Activated CD8-positive, alpha-beta memory T cell treated with anti-CD3 and anti-CD28 coated beads for 4 hours (primary cell): ENCODE measurements at places on chromosomes 1 and 21.

- DNase-seq = no peak
Observed at GRCh38 chr1:4044967-4045366, 144.9 kb upstream of the C1orf174 start.

GRCh38 chr1:226772446-226773139, 33.5 kb upstream of the ITPKB start:
- DNase-seq = no peak

DNA sequence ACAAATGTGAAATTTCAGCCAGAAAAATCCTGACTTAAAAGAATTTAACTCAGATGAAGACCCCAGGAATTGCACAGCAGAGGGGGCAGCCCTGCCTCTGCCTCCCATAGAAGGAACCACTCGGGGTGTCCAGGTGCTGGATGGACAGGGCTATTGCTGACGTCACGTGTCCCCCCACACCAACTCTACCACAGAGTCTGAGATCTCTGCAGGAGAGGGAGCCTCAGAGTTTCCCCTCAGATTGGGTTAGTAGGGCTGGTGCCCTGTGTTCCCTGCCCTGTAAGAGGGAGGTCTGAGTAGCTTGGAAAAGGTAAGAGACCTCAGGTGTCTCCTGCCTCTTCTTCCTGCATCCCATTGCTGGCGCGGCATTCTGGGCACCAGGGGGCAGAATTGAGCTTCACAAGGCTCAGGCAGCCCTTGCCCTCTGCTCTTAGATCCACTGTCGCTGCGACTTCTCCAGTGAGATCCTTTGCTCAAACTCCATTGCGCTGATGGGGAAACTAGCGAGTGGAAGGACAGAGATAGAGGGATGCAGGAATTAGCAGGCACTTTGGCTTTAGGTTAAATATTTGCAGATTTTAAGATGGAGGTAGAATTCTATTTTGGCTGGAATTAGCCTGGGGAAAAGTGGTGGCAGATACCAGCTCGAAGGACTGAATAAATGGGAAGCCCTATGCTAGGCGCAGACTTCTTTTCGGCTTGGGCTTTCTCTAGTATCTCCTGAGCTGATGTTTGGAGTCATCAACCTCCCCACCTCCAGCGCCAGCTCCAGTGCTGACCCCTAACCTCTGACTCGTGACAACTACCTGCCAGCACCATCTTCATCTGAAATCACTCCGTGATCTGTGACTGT, 42.8 kb upstream of the DMBX1 start:
- DNase-seq = peak; percentile 52

GRCh38 chr1:115975569-115976061, 698 bp upstream of the SLC22A15 start:
- DNase-seq = no peak

DNA sequence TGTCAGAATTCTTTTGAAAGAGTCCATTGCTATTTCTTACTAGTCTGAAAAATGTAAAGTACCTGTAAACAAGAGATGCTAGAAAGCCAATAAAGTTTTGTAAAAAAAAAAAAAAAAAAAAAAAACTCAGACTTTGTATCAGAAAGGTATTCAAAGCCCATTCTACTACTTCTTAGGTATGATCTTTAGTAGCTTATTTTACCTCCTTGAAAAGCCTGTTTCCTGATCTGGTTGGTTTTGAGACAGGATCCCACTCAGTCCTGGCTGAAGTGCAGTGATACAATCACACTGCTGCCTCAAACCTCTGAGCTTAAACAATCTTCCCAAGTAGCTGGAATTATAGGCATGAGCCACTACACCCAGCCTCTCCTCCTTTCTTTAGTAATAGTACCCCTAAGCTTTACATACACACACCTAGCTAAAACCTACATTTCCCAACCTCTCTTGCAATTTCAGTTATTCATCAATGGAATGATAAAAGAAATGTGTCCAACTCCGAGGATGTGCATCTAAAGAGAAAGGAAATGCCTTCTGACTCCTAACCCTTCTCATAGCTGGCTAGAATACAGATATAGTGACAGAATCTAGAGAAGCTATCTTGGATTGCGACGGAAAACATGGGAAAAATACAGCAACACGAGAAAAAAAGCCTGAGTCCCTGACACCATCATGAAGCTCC, 30.6 kb downstream of the EPS15 start:
- no peak for DNase-seq

DNA sequence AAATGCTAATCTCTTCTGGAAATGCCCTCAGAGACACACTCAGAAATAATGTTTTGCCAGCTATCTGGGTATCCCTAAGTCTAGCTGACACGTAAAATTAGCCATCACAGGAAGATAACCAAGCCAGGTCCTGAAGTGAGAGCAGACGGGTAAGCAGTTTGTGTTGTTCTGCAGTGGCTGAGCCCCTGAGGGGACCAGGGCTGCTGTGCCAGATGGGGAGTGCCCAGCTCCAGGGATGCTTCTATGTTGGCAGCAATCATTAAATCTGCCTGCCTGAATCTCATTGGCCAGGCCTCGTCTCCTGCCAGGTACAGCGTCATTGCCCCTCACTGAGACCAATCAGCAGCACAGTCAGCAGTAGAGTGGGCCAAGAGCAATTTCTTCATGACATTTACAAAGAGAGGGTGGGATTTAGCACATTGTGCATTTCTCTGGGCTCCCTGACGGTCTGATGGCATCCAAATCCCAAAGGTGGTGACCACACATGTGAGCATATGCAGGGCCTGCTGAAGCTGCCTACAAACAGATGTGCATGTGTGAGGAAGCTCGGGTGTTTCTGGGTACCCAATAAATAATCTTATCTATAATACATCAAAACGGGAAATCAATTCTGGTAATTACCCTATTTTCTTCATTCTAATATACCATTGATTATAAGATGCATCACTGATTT, 58.7 kb upstream of the LRRN2 start:
- no peak for DNase-seq

DNA sequence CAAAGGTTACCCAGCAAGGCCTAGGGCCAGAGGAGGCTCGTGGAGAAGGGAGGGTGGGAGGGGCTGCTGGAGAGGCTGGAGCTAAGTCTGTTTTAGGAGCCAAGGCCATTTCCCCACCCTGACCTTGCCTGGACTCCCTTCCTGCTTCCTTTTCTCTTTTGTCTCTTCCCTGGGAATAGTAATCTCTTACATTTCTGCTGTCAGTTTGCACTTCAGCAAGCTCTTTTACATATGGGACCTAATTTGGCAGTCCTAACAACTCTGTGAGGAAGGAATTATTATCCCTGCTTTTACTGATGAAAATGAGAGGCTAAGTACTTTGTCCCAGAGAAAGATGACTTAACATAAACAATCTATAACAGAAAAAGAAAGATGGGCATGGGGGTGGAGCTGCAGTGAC, 13.8 kb downstream of the OPTC start:
- no peak for DNase-seq

DNA sequence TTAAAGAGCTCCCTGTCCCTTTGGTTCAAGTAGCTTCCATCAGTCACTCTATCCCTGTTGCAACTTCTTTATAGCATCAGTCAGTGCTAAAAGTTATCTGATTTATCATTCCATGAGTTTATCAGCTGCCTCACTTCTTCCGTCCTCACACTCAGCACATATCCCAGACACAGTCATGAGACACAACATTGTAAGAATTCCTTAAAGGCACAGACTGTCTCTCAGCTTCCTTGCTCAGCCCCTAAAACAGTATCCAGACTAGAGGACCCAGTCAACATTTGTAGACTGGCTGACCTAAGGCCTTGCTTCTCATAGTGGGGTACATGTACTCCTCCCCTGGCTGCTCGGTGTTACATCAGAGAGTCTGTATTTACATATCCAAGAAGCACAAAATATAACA, 164.9 kb upstream of the ADGRL2 start:
- no peak for DNase-seq

GRCh38 chr1:50705699-50706098, 254.4 kb downstream of the FAF1 start:
- DNase-seq = no peak

DNA sequence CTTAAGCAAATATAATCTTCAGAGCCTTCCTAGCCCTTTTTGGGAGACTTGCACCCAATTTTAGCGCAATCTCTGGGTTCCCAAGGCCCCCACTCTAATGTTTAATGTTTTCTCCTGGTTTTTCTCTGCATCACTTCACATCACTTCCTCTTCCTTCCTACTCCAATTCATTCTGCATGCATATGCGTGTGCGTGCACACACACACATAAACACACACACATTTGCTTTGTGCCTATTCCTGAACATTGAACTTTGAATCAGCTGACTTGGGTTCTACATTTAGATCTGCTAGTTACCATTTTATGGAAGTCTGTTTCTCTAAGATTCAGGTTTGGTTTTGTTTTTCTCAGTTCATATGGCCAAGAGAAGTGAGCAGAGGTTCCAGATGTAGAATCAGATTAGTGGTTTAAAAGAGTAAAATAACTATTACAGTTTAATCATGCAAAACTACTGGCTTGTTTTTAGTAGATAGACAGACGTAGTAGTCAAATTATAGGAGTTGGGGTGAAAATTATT, 7.4 kb upstream of the EDEM3 start:
- DNase-seq = no peak

DNA sequence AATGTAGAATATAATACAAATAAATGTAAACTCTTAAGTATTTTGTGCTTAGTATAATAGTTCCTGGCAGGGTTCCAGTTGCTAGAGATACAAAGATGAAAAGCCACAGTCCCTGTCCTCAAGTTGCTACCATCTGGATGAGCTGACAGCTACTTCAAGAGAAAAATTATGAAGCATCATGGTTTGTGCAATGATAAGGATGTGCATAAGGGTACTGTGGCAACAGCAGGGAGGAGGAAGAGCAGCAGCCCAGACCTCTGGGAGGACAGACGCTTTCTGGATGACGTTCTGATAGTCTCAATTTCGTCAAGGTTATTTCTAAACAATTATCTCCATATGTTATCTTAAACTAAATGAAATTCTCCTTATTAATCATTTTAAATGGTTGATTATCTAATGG, 198.9 kb downstream of the NTNG1 start:
- DNase-seq = no peak

GRCh38 chr1:117392771-117393170, 25.5 kb downstream of the MAN1A2 start:
- no peak for DNase-seq

- no peak for DNase-seq
Observed at GRCh38 chr1:191620883-191621282, 537.4 kb upstream of the RGS18 start.

- DNase-seq = no peak
Observed at GRCh38 chr1:98129491-98129890, 208.7 kb upstream of the DPYD start.

DNA sequence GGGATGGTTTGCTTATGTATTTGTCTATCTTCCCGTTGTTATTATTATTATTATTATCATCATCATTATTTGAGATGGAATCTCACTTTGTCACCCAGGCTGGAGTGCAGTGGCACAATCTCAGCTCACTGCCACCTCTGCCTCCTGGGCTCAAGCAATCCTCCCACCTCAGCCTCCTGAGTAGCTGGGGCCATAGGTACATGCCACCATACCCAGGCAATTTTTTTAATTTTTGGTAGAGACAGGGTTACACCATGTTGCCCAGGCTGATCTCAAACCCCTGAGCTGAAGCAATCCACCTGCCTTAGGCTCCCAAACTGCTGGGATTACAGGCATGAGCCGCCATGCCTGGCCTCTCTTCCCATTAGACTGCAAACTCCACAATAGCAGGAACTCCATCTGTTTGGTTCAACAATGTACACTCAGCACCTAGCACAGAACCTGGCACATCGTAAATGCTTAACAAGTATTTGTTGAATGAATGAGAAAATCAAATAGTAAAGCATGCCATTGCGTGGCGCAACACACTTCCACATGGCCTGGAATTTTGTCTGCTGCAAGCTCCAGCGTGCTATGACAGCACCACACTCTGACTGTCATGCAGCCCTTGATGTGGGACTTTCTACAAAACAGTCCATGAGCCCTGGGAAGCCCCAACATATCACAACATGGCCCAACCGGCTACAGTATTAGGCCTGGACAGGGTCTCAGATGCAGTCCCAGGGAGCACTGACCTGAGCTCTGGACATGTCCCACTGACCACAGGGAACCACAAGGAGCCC, 3.8 kb upstream of the TINAGL1 start:
- no peak for DNase-seq

GRCh38 chr1:234661317-234661928, 51.4 kb upstream of the IRF2BP2 start:
- no peak for DNase-seq

- DNase-seq = no peak
Observed at GRCh38 chr1:156602557-156602993, 1.3 kb upstream of the GPATCH4 start.

DNA sequence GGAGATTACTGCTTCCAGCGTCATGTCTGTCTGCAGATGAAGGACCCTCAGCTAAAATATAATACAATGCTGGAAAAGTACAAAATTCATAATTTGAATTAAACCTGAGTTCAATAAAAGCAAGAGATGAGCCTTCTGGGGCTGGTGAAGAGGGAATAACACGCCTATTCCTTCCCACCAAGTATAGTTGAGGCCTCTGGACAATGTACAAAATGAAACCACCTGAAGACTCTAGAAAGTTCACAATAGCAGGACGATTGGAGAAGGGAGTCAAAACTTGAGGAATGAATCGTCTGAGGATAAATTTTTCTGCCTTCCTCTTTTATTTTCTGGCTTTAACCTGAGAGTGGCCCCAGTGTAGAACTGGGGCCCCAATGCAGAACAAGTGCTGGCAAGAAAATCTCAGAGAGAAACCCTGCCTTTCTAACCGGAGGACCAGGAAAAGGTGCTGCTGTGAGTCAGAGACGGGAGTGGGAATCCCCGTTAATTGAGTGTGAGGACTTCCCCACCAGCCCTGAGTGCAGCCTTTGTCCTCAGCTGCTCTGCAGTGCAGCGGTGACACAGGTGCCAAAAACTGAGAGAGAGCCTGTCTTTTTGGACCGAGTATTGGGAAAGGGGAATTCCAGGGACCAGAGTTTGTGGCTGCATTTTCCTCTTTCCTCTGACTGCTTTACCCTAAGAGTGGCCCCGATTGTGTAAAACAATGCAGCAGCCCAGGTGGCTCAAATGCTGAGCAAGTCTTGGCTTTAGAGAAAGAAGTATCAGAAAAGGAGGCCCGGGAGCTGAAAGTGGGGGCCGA, 264.9 kb downstream of the DYRK1A start:
- DNase-seq = no peak

GRCh38 chr1:183776731-183777130, 28.2 kb upstream of the RGL1 start:
- DNase-seq = no peak

GRCh38 chr1:10530756-10531495, 56.2 kb downstream of the PEX14 start:
- DNase-seq = no peak

- DNase-seq = peak; percentile 14
Observed at GRCh38 chr21:36419996-36420395, 34.8 kb downstream of the CHAF1B start.

- no peak for DNase-seq
Observed at GRCh38 chr1:243732637-243733036, 117.4 kb downstream of the AKT3 start.

GRCh38 chr1:225768662-225769426, 8.8 kb upstream of the SRP9 start:
- DNase-seq = no peak

- no peak for DNase-seq
Observed at GRCh38 chr1:240706150-240706935, 94.4 kb upstream of the GREM2 start.

GRCh38 chr1:44926311-44926781, 60.0 kb downstream of the EIF2B3 start:
- DNase-seq = no peak
